Tongue (tissue), 3 donors: ENCODE measurements at places on chromosomes 11 and 22. TPM values are rescaled to one million over a fixed set of nuclear protein-coding genes. Genes with fewer than 3 reads are reported as not detected.

C22orf39 gene
- total RNA-seq = 50.9 TPM

TMEM45B gene
- total RNA-seq = 1.5 TPM

AP5B1 gene
- total RNA-seq = 4.6 TPM

SEZ6L gene
- total RNA-seq = 0.92 TPM

PPP6R2 gene
- total RNA-seq = 49.5 TPM

SLC22A8 gene
- total RNA-seq = not detected

FAM227A gene
- total RNA-seq = 1.9 TPM

KCNJ5 gene
- 6.1 TPM for total RNA-seq

MS4A3 gene
- total RNA-seq = 0.62 TPM

NLRP10 gene
- total RNA-seq = not detected
